T follicular helper cell (primary cell): ENCODE measurements at places on chromosomes 7 and 10.

DNA sequence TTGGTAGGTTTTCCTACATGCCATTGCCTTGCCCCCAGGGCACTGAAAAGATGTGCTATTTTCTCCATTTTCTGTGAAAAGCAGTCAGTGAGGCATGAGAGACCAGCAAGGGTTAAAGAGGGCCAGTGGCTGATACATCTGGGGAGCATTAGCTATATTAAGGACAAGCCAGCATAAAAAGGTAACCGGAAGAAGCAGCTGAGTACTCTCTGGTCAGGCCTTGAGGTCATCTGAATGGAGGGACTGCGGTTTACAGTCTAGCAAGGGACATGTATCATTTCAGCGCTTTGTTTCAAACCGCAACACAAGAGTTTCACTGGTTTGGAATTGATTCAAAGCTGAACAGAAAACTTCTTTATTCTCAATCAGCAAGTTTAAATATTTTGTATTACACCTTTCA, 120.4 kb downstream of the EPDR1 start:
- no peak for DNase-seq

DNA sequence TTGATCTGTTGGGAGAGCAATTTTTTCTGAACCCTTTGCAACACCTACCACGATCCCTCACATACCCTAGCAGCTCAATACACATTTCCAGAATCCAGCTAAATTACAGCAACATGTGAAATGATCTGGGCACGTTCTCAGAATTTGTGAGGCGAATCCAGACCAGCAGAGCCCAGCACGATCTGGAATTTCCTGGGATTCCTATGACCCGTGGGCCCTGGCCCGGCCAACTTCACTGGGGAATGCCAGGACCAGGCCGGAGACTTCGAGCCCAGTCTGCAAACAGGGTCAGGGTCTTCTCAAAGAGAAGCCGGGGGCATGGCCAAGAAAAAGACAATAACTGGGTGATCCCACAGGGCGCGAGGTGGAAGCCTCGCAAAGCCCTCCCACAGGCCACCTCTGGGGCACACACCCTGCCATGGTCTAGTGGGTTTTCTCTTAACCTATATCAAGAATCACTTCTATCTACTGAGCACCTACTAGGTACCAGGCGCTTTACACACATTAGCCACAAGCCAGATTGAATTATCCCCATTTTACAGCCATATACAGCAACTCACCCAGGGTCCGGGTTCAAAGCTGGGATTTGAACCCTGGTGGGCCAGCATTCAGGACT, 33.8 kb downstream of the FAM53B start:
- no peak for DNase-seq

- no peak for DNase-seq
Measured at GRCh38 chr7:48259463-48260280, 88.4 kb downstream of the ABCA13 start.

DNA sequence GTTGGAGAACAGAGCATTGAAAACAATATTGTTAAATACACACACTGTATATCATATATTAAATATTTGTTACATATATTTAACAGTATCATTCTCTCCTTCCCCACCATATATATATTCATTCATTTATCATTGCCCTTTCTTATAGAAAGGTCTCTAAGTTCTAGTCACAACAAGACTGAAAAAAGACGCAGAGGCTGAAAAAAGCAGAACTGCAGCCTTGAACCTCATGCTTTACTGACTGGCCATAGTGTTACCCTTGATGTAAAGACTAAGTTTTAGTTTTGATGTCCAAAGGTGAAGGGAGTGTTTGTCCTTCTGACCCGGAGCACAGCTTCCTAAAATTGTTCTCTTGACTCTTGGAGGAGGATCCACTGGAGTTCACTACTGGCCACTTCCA, 247.9 kb downstream of the PTEN start:
- DNase-seq, result no peak

GRCh38 chr10:131825960-131826650, 74.7 kb upstream of the PPP2R2D start:
- no peak for DNase-seq

- DNase-seq, result no peak
Measured at GRCh38 chr7:163971-164881, 28.1 kb upstream of the FAM20C start.
